Esophagus mucosa (tissue), 1 donor: ENCODE measurements at places on chromosomes 3 and 15.

GRCh38 chr3:186959029-186959624 is 28.8 kb downstream of the ST6GAL1 start:
- ATAC-seq: no peak

DNA sequence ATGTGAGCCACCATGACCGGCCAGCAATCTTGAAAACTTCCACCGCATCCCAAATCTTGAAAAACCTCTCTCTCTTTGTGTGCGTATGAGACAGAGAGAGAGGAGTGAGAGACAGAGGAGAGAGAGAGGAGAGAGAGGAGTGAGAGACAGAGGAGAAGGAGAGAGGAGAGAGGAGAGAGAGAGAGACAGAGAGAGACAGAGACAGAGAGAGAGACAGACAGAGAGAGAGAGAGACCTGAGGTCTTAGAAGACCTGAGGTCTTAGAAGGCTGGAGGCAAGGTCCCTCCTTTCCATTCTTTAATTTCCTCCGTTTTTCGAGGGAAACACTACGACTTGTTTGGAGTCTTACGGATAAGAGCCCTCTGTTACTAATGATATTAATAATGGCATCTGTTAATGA is 39.5 kb downstream of the TMEM40 start:
- no peak for ATAC-seq

DNA sequence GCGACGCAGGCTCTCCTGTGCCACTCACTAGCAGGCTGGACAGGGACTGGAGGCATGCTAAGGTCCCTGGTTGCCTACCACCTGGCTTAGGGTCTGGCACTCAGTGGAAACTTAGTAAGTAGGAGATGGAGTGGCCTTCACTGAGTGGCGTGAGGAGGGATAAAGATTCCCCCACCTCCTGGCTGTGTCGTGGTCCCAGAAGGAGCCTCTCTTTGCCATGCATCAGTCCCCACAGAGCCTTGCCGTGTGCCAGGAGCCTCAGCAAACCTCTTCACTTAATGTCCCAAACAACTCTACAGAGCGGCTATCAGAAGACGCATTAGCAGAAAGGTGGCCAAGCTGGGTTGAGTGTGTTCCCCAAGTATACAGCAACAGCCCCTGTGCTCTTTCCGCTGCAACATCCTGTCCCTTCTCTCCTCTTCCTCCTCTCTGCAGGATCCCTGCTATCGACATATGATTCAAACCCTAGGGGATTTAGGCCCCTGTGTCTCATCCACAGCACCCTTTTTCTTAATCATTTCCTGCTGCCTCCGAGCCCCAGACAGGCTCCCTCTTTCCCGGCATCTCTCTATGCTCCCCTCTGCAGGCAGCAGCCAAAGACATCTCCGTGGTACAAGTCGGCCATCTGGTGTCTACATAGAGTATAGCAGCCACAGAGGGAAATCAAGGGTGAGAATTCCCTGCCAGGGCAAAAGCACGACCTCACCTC is 66.7 kb downstream of the SLC6A1 start:
- ATAC-seq: peak; percentile 89

- peak; percentile 9 for ATAC-seq
These were observed 435 bp downstream of the ALDH1L1 start for GRCh38 chr3:126179825-126180476.

DNA sequence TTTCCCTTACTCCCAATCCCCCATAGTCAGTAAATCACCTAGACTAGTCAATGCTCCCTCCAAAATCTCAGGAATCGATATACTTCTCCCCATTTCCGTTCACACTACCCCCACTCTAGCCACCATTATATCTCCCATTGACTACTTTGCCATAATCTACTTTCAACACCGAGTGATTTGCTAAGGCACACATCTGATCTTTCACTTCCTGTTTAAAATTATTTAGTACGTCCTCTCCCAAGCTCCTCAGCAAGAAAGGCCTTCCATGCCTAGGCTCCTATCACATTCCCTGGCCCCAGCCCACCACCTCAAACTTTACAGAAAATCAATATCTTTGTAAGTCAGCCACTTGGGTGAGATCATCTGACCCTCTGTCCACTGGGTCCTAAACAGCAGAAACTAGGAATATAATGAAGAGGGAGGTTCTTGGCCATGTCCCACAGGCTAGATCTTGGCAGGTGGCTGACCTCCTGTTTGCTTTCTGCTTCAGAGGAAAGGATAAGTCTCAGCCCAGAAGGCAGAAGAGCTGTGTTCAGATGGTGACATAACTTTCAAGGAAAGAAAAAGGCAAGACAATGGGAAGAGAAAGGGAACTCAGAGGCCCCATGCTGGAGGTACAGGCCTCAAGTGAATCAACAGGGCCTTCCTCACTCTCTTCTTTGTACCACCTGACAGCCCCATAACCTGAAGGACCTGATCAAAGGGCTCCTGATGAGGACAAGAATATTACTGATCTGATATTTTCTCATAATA is 103.0 kb downstream of the RPL22L1 start:
- ATAC-seq: no peak

- ATAC-seq: no peak
These were observed 196.4 kb downstream of the RORA start for GRCh38 chr15:61032600-61033286.

DNA sequence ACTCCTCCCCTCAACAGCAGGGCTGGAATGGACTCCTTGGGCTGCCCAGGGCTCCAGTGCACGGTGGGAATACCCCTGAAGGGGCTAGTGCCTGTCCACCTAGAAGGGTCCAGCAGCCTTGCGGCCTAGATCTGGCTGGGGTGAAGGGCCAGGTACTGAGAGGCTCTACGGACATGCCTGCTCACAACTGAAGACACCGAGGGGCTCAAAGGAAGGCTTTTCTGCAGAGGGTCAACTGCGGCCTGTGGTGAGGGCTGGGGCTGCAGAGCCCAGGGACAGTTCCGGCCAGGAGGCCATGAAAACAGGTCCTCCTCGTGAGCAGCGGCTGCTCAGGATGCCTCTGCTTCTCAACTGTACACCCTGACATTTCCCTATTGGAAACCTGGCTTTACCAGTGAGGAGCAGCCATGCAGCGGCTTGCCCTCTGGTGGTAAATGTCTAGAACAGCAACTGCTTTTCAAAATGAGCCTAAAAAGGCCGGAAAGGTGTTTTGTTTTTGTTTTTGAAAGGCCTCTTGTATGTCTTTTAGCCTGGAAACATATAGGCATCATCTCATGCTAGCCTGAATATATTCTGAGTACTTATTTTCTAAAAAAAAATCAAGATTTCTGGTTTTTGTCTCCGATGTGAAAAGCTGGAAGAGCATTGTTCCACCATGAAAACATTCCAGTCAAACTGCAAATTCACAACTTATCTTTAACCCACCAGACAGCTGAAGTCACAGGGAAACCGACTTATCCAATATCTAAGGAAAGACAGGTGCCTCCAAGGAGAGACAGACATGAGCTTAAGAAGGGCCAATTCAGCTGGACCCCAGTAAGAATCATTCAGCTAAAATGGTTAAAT is 163.4 kb downstream of the KLF13 start:
- peak; percentile 44 for ATAC-seq

- no peak for ATAC-seq
These were observed 273.4 kb downstream of the TLE3 start for GRCh38 chr15:69824075-69824876.

DNA sequence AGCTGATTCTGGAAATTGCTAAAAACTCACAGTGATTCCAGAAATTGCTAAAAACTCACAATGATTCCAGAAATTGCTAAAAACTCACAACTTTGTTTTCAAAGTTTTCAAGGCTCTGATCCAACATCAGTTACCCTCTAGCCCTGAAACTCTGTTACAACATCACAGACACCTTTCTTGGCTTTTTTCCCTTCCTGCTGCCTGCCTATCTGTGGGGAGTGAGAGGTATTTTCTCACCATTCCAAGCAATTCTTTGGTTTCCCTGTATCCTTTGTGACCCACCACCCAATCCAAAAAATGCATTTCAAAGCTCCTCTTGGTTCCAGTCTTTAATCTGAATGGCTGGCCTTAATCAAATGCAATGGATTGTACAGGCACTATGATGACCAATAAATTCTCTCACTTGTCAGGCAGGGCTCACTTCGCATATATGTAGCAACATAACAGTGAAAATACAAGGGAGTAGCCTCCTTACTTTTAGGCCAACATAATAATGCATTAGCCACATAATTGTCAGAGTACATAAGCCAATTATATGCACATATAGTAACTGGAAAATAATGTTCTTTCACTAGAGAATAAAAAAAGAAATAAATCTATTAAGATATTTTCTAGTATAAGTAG is 1139.0 kb downstream of the ROBO2 start:
- ATAC-seq: no peak

DNA sequence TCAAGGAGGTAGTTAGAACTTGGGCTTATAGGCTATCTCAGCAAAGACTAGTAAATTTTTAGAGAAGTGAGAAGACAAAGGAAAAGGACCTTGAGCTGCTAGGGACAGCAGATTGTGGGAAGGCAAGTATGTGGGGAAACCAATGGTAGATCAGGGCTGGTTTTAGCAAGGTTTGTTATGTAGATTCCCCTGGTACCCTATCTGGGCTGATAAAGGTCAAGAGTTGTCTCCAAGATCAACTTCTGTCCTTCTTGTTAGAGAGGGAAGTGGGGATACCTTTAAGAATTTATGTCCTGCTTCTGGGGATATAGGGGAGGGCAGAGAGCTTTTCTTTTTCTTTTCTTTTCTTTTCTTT is 28.9 kb downstream of the KAT2B start:
- ATAC-seq: no peak
